ENCODE measurements at places on chromosomes 16 and 17.
A peak's percentile ranks its signal among the peaks of the same experiment; 100 is the strongest.

GRCh38 chr17:77488531-77489238, 347.9 kb downstream of the SEC14L1 start:
- no peak for DNase-seq

GRCh38 chr16:86562356-86562755, 4.3 kb upstream of the FOXC2 start:
- no peak for DNase-seq

- DNase-seq: peak; percentile 21
Measured at GRCh38 chr16:57128771-57129389, 36.5 kb downstream of the CPNE2 start.

- DNase-seq: no peak
Measured at GRCh38 chr17:28370035-28370743, at the start of gene VTN. TSS of gene VTN (minus strand) at chr17:28370307. CDS start at chr17:28370203, 104 bp downstream.

DNA sequence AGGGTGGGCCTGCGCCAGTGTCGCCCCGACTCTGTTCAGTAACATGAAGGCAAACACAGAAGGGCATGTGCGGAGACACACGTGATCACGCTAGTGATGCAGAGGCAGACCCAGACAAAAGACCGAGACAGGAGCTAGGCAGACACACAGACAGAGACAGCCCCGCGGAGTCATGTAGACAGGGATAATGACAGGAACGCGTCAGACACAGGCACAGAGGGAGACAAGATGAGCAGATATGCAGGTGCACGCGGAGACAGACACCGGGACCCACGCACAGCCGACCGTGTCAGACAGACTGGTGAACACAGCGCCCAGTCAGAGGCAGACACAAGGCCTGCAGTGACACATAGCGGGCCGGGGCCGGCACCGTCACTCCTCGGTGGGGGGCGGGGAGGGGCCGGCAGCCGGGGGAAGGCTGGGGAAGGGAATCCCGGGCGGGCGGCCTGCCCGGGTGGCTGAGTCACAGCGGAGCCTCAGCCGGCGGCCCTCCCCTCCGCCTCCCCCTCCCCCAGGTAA, 7.4 kb downstream of the KDM6B start:
- DNase-seq: peak; percentile 89

- DNase-seq: no peak
Measured at GRCh38 chr16:81655469-81656162, 123.5 kb upstream of the PLCG2 start.

GRCh38 chr16:26840691-26841090, 226.0 kb upstream of the C16orf82 start:
- no peak for DNase-seq

DNA sequence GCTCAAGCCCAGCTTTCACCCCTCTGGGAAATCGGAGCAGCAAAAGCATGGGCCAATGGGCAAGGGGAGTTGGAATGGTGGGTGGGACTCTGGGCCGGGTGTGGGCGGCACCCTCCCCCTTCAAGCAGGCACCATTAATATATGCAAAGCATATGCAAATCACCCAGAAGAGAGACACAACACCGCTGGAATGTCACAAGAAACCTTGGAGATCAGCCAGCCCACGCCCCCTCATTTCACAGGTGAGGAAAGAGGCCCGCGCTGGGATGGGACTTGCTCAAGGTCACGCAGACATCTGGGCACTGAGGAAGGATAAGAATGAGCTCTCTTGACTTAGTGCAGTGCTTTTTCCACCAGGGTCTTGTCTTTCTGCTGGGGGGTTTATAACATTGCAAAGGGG, 4.8 kb downstream of the SRCIN1 start:
- no peak for DNase-seq

DNA sequence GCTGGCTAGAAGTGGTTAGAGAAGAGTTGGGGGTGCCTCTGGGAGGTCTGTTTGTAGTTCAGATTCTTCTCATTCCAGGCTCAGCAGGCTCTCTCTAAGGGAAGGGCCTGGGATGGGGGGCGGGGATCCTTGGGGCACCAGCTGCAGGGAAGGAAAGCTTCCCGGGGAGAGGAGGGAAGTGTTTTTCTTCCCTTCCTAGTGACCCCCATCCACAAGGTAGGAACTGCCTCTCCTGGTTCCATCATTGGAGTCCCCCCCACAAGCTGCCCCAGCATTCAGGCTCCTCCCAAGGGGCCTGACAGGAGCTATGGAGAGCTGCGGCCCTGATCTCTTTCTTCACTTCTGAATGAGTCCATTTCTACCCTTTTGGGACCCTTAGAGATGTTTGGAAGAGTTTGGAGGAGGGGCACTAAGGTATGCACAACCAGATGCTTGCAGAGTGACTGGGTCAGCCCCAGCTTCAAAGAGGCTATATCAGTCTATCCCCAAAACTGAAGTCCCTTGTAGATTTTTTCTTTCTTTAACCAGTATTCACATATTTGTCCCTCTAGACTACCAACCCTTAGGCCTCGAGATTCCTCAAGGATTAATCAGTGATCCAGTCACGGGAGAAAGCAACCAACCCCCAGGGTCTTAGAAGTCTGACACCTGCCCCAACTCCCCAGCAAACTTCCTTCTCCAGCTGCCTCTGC, 13.9 kb upstream of the FZD2 start:
- no peak for DNase-seq

DNA sequence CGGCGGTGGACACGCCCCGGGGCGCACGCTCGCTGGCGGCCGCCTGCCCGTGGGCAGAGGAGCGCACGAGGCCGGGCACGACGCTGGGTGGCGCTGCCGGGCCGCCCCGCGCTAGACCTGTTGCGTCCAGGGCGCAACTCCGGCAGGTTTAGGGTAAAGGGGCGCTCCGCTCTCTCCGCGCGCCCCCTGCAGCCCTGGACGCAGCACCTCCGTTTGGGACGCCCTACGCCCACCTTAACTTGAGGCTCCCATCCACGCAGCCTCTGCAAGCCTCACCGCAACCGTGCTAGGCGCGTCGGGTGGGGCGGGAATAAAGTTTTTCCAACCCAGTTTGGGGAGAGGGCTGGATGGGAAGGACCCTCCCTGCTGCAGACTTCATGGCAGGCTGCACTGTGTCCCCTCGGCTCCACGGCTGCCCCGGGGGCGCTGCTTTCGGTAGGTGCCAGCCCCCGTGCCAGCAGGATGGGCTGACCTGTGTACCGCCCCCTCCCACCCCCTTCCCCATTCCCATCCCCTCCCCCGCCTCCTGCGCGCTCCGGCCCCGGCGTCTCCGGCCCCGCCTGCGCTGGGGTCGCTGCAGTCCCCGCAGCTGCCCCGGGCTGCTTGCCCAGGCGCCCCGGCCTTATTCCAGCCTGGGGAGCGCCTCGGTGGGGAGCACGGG, at the start of gene SYT17:
SYT17 (plus strand) TSS at position 531 of the 661 bp plus-strand sequence. CDS start 407 bp downstream, outside the sequence.
- DNase-seq: no peak

- no peak for DNase-seq
Measured at GRCh38 chr17:28774206-28774605, 30.4 kb downstream of the TRAF4 start.

- DNase-seq: no peak
Measured at GRCh38 chr17:40980596-40980995, 3.5 kb downstream of the KRT40 start.

DNA sequence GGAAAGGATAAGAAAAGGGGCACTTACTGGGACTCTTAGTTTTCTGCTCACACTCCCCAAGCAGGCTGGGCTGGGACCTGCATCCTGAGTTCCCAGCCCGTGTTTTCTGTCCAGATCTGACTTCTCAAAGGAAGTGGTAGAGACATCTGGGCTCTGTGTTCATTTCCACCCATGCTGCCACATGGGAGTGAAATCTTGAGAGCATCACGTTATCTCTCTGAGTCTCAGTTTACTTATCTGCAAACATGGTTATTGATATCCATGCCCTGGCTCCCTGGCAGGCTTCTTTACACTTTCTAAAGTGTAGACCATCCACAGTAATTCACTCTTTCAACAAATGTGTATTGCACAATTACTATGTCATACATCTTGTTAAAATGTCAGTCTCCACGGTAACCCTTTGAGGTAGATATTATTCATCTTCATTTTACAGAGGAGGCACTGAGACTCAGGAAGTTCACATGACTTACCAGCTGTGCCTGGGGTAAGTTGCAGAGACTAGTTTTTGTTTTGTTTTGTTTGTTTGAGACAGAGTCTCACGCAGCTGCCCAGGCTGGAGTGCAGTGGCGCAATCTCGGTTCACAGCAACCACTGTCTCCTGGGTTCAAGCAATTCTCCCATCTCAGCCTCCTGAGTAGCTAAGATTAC, 3.4 kb downstream of the ZNF688 start:
- no peak for DNase-seq

GRCh38 chr17:42288803-42289610, 709 bp downstream of the STAT5A start:
- no peak for DNase-seq

DNA sequence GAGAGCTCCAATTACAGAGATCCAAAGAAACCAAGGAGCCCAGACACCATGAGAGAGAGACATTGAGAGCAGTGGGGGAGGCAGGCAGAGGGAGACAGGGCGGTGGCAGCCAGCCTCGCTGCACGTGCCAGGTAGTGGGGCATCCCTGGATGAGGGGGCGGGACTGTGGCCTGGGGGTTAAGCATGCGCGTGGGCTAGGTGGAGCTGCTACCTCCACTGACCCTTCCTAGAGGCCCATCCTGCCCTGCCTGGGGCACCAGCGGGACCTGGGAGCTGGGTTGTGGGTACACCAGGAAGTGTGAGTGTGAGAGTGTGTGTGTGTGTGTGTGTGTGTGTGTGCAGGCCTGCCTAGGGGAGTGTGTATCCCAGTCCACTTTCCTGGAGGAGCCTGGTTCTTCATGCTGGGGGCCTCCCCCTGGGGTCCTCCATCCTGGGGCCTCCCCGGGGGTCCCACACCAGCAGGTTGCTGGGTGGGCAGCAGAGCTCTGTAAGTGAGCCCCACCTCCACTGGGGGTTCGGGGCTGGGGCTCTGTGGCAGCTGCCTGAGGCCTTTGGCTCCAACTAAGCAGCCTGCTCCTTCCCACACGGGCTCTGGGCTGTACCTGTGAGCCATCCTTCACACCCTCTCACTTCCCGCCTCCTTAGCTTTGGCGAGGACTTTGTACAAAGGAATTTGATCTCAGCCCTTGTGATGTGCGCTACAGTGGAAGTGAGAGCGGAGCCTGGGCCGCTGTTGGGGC, 127.4 kb downstream of the IRF8 start:
- no peak for DNase-seq

DNA sequence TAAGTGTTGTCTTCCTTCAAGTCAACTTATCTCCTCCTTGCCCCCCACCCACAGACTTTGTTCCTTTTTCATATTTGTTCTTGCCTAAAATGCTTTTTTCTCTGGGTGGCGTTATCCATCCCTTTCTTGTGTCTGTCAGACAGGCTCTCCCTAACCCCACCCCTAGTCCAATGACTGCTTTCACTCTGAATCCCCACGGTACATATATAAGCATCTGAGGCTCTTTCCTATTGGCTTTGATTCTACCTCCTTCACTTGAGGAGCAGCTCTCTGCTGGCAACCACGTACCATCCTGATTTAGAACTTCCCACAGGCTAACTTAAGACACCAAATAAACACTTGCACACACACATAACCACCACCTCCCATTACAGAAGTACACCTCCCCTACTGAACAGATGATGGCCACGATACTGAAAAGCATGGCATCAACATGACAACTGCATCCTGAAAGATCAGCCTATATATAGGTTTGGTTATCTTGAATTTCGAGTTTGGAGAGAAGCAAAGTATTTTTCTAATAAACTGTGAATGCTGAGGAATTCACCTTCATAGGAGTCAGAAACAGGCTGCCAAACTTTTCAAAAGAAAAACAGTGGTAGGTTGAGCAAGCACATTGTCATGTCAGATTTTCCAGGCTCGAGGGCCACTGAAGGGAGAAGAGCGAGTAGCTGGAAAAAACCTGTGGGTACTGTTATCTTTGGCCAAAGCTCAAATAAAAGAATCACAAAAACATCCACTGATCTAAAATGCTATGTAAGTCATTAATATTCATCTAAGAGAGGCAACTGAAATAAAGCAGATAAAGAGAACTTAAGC, 24.3 kb downstream of the STAT3 start:
- DNase-seq: no peak

- DNase-seq: no peak
Measured at GRCh38 chr16:83205896-83206295, 579.1 kb downstream of the CDH13 start.

DNA sequence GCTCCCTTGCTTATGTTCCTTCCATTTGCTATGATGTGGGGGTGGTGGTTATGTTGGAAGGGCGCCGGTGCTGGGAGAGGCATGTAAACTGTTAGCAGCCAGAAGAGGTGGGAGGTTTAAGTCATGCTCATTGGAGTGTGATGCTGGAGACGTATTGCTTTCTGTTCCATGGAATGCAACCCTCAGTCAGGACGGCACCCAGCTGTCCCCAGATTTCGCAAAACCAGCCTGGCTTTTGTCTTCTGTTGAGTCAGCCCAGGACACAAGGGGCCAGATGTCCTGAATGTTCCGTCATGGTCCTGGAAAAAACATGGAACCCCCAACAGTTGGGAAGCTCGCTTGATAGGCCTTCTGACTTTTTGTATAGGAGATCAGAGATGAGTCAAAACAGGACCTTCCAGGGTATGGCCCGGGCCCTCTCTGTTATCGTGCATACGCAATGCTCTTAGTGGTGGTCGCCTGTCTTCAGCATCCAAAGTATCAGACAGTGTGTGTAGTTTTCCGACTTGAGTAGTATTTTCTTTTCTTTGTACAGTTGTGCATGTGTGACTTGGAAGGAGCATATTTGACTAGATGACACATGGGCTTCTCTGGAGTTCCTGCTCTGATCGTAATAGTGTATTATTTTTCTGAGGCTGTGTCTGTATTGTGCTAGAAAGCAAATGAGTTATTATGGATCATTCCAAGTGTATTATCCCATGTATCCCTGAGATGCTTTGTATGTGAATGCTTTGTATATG, 201.9 kb downstream of the SNX29 start:
- DNase-seq: no peak

- DNase-seq: no peak
Measured at GRCh38 chr16:19210280-19210924, 42.4 kb downstream of the SYT17 start.

- DNase-seq: no peak
Measured at GRCh38 chr16:81838794-81839193, 59.7 kb downstream of the PLCG2 start.

DNA sequence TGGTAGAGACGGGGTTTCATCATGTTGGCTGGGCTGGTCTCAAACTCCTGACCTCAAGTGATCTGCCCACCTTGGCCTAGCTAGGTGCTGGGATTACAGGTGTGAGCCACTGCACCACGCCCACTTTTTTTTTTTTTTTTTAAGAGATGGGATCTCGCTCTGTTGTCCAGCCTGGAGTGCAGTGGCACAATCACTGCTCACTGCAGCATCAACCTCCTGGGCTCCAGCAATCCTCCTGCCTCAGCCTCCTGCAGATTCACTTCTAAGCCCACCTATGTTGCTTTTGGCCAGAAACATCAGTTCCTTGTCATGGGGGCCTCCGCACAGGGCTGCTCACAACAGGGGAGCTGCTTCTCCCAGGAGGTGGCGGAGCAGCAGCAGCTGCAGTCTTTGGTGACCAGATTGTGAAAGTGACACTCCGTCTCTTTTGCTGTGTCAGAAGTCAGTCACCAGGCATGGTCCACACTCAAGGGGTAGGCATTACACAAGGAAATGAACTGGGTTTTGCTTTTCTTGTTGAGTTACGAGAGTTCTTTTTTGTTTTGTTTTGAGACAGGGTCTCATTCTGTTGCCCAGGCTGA, 4.5 kb upstream of the NME4 start:
- no peak for DNase-seq
